ENCODE measurements at places on chromosomes 7 and 10.

GRCh38 chr10:112803961-112804401, 146.1 kb upstream of the TCF7L2 start:
- no peak for DNase-seq

GRCh38 chr10:22437620-22438588, 92.6 kb downstream of the SPAG6 start:
- no peak for DNase-seq

DNA sequence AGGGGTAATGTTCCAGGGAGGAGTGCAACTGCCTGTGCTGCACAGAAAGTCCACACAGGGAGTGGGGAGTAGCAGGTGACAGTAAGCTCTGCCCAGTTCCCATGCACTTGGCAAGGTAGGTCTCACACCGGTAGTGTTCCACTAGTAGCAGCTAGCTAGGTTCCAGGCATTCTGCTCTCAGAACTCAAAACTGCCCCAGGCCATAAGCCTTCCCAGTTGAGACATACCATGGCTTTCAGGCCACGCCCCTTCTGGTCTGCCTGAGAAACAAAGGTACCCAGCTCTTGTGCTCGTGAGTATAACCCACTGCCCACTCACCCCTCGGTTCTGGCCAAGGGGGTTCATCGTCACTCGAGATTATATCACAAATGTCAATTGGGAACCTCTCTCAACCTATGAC, 12.6 kb downstream of the CASP7 start:
- DNase-seq, result no peak

GRCh38 chr10:4671451-4672145, 154.4 kb upstream of the AKR1E2 start:
- no peak for DNase-seq
